ENCODE measurements at places on chromosomes 6 and 20. TPM values are rescaled to one million over a fixed set of nuclear protein-coding genes. Genes with fewer than 3 reads are reported as not detected.

DNA sequence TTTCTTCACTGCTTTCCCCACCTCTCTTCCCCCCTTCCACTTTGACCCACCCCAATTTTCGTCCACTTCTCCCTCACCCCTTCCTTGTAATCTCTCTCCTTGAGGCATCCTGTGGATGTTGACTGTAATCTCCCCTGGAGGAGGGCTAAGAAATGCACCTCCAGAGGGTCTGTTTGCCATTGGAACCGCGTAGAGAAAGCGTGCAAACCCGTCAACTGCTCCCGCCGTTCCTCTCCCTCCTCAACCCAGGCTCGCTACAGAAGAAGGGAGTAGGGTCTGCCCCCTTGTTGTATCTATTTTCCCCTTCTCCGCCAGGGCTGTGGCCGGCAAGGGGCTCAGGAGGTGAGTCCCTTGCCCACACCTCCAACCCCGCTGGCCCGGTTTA lies 502 bp upstream of the HTR1E start:
- no peaks in the 10 kb centered on the region for H3K36me3 ChIP-seq
- peak overlapping the region; percentile 28 for H3K4me3 ChIP-seq
- no peak overlapping the region for H3K27ac ChIP-seq
- peaks cover 18% of the 10 kb centered on the region for H3K27me3 ChIP-seq
- no peak for DNase-seq

GRCh38 chr6:87181903-87182302 lies 26.5 kb downstream of the ZNF292 start:
- no peaks in the 10 kb centered on the region for H3K27me3 ChIP-seq
- no peaks in the 10 kb centered on the region for H3K4me1 ChIP-seq
- no peak for DNase-seq
- H3K4me3 ChIP-seq = no peak overlapping the region
- H3K27ac ChIP-seq = no peak overlapping the region

DNA sequence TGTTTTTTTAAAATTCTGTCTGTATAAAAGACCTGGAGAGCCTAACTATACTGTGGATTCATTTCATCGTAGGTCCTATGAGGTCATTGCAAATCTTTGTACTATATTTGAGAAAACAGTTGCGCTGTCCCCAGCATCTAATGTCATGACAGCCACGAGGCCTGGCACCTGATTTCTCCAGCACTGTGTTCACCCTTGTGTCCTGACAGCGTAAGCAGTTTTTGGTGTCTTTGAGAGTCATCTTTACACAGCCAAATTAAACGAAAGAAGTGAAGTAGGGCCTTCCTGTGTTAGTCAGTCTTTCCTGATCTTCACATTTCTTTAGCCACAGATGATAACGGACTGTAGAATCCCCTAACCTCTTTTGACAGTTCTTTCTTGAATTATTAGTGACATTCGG lies 70.6 kb upstream of the PHACTR2 start:
- no peak overlapping the region for H3K27ac ChIP-seq
- H3K27me3 ChIP-seq = no peaks in the 10 kb centered on the region
- H3K4me3 ChIP-seq = no peak overlapping the region
- no peaks in the 10 kb centered on the region for H3K4me1 ChIP-seq
- no peak for DNase-seq
- no peaks in the 10 kb centered on the region for H3K36me3 ChIP-seq

DNA sequence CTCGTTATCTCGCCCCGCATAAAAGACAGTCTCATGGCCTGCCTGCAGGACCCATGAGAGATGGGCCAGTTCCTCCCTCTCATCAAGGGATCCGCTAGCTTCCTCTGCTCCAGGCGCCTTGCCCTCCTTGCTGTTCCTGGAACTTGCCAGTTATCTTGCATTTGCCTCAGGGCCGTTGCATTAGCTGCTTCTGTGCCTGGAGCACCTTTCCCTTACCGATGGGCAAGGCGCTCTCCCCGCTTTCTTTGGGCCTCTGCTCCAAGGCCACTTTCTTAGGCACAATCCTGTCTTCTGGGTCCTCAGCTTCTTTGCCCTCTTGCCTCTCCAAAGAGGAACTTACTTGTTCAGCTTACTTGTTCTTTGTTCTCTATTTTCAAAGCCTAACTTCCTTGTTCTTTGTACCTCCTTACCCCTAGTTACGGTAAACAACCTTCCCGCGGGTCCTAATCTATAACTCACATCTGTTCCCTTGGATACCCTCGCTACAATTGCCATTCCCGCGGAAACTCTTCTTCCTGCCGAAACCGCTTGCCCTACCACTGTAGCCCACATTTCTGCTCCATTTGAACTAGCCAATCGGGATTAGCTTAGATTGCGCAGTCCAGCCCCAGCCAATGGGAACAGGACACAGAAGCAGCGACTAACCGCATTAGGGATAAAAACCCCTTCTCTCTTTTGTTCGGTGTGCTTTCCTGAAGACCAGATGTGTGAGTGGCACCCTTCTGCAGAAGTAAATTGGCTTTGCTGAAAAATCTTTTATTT lies 887 bp upstream of the NSFL1C start:
- no peak overlapping the region for H3K27ac ChIP-seq
- H3K36me3 ChIP-seq = peaks cover 1% of the 10 kb centered on the region
- H3K4me3 ChIP-seq = no peak overlapping the region
- no peak for DNase-seq
- peaks cover 8% of the 10 kb centered on the region for H3K4me1 ChIP-seq
- H3K27me3 ChIP-seq = peaks cover 2% of the 10 kb centered on the region

GRCh38 chr6:83885984-83886383 lies 26.5 kb downstream of the CYB5R4 start:
- H3K27ac ChIP-seq = no peak overlapping the region
- DNase-seq = no peak
- no peaks in the 10 kb centered on the region for H3K36me3 ChIP-seq
- H3K27me3 ChIP-seq = no peaks in the 10 kb centered on the region
- H3K4me1 ChIP-seq = no peaks in the 10 kb centered on the region

DNA sequence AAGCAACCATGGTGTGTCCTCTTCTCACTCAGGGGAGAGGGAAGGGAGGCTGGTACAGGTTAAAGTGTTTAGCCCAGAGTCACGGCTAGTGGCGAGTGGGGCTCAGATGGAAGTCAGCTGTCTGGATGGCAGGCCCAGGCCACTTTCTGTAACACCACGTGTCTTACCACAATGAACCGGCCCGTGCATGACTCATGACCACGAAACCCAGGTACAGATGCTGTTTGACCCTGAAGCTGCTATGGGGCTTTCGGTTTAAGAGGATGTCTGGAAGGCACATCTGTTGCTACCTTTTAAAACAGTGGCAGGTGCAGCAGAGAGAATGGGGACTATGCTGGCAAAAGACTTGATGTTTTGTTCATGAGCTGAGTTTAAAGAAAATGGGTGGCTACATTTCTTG lies 36.5 kb upstream of the MPC1 start:
- H3K4me3 ChIP-seq = no peak overlapping the region
- peaks cover 4% of the 10 kb centered on the region for H3K4me1 ChIP-seq
- H3K27ac ChIP-seq = no peak overlapping the region
- no peaks in the 10 kb centered on the region for H3K27me3 ChIP-seq

- H3K27me3 ChIP-seq = no peaks in the 10 kb centered on the region
- H3K4me3 ChIP-seq = no peak overlapping the region
- H3K27ac ChIP-seq = no peak overlapping the region
- no peak for DNase-seq
Observed at GRCh38 chr6:118464620-118465019, 83.5 kb upstream of the PLN start.

DNA sequence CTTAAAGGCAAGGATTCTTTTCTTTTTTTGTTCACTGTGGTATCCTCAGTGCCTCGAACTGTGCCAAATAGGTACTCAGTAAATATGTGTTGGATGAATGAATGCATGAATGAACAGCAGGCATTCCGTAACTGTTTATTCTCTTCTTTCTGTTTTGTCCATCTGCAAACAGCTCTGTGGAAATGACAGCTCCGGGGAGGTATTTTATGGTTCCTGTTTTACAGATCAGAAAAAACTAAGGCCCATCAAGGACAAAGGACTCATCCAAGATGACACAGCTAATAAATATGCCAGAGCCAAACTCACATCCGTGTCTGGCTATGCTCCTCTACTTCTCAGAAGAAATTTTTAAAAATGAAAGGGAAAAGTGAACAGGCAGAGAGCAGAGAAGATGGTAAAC lies 21.0 kb downstream of the JPH2 start:
- H3K36me3 ChIP-seq = no peaks in the 10 kb centered on the region
- H3K27me3 ChIP-seq = peaks cover 3% of the 10 kb centered on the region
- no peak for DNase-seq
- H3K4me1 ChIP-seq = no peaks in the 10 kb centered on the region

DNA sequence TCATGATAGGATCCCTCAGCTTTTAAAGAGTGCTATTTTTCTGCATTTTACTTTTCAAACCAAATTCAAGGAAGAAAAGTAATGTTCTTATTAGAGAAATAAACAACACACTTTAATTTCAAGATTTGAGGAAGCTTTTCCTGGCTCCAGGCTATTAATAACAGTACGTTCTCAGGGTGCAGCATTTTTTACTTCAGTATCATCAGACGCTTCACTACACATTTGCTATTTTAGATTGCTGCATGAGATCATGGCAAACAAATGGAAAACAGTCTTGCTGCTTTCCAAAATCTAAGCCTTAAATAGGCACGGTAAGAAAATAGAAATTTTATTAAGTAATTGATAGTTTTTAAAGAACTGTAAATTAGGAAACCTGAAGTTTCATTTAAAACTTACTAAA lies 253.6 kb upstream of the EXOC2 start:
- H3K4me3 ChIP-seq = no peak overlapping the region
- H3K36me3 ChIP-seq = no peaks in the 10 kb centered on the region
- peaks cover 5% of the 10 kb centered on the region for H3K4me1 ChIP-seq
- peak; percentile 24 for DNase-seq
- no peaks in the 10 kb centered on the region for H3K27me3 ChIP-seq
- no peak overlapping the region for H3K27ac ChIP-seq

DNA sequence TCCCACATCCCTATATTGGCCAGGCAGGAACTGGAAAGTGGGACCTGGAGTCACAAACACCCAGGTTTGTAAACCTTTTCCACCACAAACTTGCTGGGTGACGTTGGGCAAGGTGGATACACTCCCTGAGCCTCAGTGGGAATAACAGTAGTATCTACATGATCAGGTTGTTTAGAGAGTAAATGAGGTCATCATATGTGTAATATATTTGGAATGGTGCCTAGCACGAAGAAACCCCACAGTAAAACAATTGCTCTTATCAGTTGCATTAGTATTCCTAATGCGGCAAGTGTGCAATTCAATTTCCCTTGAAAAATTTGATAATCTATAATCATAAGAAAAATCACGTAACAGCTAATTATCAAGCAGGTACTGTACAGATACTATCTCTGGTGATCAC lies 51.9 kb downstream of the HIVEP2 start:
- H3K36me3 ChIP-seq = no peaks in the 10 kb centered on the region
- DNase-seq = no peak
- no peaks in the 10 kb centered on the region for H3K27me3 ChIP-seq
- no peak overlapping the region for H3K27ac ChIP-seq
- no peaks in the 10 kb centered on the region for H3K4me1 ChIP-seq

DNA sequence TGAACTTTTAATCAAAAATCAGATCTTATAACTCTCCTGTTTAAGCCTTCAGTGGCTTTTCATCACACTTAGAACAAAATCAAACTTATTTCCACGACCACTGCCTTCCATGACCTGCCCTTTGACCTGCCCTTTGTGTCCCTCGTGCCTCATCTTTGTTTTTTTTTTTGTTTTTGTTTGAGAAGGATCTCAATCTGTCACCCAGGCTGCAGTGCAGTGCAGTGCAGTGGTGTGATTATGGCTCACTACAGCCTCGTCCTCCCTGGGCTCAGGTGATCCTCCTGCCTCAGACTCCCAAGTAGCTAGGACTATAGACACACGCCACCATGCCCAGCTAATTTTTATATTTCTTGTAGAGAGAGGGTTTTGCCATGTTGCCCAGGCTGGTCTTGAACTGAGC lies 86.8 kb downstream of the CNBD2 start:
- no peaks in the 10 kb centered on the region for H3K27me3 ChIP-seq
- peaks cover 5% of the 10 kb centered on the region for H3K4me1 ChIP-seq
- no peak for DNase-seq
- no peaks in the 10 kb centered on the region for H3K36me3 ChIP-seq
- no peak overlapping the region for H3K4me3 ChIP-seq
- no peak overlapping the region for H3K27ac ChIP-seq

- H3K27ac ChIP-seq = no peak overlapping the region
- no peaks in the 10 kb centered on the region for H3K36me3 ChIP-seq
- H3K27me3 ChIP-seq = no peaks in the 10 kb centered on the region
- no peak for DNase-seq
- no peaks in the 10 kb centered on the region for H3K4me1 ChIP-seq
Observed at GRCh38 chr6:11551053-11551452, 13.5 kb downstream of the TMEM170B start.

DNA sequence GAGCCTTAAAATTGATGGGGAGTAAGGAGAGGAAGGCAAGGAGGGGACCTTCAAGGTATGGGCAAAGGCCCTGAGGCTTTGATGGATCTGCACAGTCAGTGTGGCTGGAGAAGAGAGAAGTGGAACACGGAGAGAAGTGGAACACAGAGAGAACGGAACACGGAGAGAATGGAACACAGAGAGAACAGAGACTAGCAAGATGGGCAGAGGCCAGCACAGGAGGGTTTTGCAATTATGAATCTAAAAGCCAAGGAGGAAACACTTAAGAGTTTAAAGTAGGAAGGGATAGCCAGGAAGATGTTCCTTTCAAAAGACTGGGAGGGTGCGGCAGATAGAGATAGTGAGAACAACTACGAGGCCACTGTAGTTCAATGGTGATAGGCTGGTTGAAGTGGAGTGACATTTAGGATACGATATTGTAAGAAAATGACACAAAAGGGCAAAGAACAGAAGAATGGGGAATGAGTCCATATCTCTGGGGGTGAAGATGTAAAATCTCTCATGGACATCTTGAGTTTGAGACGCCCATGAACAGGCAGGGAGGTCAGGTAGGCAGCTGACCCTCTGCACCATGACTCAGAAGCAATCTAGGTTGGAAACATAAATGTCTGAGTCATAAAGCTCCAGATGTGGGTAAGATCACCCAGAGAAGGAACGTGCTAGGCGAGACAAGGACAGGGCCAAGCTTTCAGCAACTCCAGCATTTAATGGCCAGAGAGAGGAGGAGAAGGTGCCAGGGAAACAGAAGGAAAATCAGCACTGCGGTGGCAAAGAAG lies 25.4 kb downstream of the ZMYND8 start:
- peaks cover 34% of the 10 kb centered on the region for H3K4me1 ChIP-seq
- peaks cover 5% of the 10 kb centered on the region for H3K36me3 ChIP-seq
- H3K4me3 ChIP-seq = no peak overlapping the region
- DNase-seq = no peak

- H3K36me3 ChIP-seq = peaks cover 71% of the 10 kb centered on the region
- DNase-seq = no peak
- H3K27ac ChIP-seq = no peak overlapping the region
Observed at GRCh38 chr6:42860481-42860880, 18.9 kb upstream of the RPL7L1 start.

DNA sequence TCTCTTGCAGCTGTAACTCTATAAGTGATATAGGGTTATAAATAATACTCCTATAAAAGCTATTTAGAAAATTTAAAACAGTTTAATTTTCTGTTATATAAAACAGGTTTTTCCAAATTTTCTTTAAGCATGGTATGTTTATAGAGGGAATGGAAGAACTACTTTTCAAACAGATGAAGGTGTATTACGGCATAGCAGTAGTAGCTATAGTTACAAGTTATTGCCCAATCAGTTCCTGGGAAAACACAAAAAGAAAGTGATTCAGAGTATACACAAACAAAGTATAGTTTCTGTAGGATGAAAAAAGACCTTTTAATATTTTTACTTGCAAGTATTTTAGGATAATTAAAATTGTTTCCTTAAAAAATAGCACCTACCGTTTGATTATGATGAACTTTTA lies 9.8 kb downstream of the SLC17A5 start:
- H3K4me1 ChIP-seq = no peaks in the 10 kb centered on the region
- H3K27me3 ChIP-seq = no peaks in the 10 kb centered on the region
- no peak for DNase-seq
- H3K4me3 ChIP-seq = no peak overlapping the region

Gene SSTR4
- 0.89 TPM for total RNA-seq

Gene VWA7
- 2.9 TPM for total RNA-seq

Gene VSTM2L
- 41.7 TPM for total RNA-seq

Gene ITPR3
- 10.9 TPM for total RNA-seq
